ENCODE measurements at places on chromosomes 3 and 15.

GRCh38 chr15:31331389-31331788, 4.8 kb downstream of the KLF13 start:
- no peak for DNase-seq

DNA sequence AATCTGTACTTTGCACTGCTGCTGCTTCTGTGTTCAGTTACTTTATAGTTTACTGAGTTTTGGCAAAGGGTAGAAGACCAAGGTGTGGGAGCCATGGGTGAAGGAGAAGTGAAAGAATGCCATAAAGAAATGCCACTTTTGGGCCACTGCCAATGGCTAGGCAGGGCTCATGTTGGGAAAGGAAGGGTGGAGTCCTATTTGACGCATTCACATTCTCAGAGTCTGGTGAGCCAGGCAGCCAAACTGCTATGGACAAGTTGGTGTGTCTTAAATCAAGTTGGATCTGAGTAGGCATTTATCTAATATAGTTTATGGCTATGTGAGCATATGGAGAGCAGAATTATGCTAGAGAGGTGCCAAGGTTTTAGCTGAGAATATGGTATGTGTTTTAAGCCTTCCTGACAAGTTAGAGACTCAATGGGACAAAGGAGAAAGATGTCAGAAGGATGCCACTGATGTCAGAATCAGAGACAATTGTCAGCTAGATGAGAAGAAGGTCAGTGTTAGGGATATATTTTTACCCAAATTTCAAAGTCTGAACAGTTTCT, 296.1 kb downstream of the AGBL1 start:
- no peak for DNase-seq

DNA sequence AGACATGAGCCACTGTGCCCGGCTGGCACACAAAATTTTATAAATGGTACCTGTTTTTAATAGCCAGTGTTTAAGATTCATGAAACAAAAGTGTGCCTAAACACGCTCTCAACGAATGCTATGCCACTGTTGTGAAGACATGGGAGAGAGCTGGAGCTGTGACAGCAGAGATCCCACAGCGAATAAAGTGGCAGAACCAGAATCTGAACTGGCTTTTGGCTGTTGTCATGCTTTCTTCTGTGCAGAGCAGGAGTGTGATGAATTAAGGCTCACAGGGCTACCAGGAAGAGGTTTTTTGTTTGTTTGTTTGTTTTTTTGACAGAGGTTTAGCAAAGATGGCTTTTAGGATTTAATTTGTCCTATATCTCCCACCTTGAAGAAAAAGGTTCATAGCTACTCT, 14.5 kb downstream of the PTPRG start:
- no peak for DNase-seq

GRCh38 chr3:149247008-149247710, 25.5 kb upstream of the CP start:
- peak; percentile 65 for DNase-seq

GRCh38 chr3:161560008-161560637, 63.5 kb downstream of the OTOL1 start:
- DNase-seq, result peak; percentile 57

DNA sequence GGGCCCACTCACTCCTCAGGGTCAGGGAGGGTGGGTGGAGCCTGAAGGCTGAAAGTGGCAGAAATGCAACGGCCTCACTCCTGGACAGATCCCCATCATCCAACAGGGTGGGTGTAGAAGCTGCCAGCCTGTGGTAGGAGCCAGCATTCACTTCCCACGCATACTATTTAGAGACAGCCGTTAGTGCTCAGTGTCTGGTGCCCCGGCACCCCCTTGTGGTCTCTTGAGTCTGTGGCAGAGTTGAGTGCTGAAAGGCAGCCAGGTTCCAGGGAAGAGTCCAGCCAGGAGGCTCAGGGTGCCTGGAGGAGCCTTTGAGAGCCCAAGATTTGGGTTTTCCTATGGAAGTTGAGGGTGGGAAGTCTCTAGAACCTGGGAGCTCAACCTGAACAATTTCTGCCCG, 2.1 kb upstream of the GNAT1 start:
- peak; percentile 83 for DNase-seq

DNA sequence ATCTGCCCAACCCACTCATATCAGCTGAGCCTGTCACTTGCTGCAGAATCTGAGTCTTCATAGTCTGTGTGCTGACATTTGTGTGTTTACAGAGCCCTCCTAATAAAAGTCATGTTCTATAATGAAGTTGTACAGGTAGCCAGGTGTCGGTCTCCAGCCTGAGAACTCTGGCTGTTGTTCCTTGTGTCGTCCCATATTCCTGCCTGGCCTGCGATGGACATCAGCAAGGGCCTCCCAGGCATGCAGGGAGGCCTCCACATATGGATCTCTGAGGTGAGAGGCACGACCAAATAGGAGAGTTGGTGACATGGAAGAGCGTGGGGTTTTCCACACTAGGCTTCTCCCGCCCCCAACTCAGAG, 2.9 kb downstream of the VILL start:
- no peak for DNase-seq

GRCh38 chr3:142808103-142808917, 80.6 kb downstream of the PCOLCE2 start:
- DNase-seq, result peak; percentile 64

DNA sequence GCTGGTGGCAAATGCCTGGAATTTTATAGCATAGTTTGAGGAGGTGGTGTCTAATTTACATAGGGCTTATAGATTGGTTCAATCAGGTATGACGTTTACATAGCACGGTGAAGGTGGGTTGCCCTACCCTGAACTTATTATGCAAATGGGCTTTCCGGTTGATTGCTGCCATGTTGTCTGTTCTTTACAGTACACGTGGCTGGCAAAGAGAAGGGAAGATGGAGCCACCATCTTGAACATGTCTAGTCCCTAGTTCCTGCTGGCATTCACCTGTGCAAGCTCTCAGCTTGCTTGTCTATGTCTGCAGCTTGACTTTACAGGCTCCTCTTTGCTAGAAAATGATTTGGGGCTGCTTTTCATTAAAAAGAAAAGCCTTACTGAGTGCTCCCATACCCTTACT, 14.0 kb upstream of the STAC start:
- DNase-seq, result no peak

DNA sequence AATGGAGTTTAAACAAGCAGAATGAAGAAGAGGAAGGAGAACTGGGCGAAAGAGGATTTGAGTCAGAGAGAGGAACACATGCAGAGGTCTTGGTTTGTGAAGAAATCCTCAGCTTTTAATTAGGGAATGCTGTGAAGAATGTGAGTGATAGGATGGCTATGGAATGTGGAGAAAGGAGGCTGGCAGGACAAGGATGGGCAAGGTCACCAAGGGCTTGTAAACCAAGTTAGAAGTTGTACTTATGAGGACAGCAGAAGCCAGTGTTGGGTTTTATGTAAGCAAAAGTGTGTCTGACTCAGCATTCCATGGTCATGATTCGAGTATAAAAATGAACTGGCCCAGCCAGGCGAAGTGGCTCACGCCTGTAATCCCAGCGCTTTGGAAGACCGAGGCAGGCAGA, 60.0 kb upstream of the IL12A start:
- DNase-seq, result peak; percentile 99

- DNase-seq, result peak; percentile 87
Measured at GRCh38 chr3:78050276-78051065, 1010.6 kb downstream of the ROBO2 start.

- no peak for DNase-seq
Measured at GRCh38 chr3:193681631-193682030, 88.6 kb downstream of the OPA1 start.

DNA sequence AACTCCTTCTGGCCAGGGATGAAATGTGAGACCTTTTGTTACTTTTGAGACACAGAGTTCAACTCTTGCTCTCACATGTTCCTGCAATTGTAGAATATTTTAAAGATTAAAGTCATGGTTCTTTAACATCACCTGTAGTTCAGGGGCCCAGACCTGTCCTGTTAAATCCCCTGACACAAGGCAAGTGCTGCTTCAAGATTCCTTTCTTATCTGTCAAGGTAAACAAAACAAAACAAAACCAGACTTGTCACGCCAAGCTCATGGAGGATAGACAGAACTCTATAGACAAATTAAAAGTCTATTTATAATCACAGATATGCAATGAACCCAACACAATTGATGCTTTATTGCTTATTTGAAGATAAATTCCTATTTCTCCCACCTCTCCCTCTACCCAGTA, 48.6 kb upstream of the NEDD4 start:
- DNase-seq, result no peak

GRCh38 chr3:127651516-127652172, 21.1 kb upstream of the ABTB1 start:
- no peak for DNase-seq

DNA sequence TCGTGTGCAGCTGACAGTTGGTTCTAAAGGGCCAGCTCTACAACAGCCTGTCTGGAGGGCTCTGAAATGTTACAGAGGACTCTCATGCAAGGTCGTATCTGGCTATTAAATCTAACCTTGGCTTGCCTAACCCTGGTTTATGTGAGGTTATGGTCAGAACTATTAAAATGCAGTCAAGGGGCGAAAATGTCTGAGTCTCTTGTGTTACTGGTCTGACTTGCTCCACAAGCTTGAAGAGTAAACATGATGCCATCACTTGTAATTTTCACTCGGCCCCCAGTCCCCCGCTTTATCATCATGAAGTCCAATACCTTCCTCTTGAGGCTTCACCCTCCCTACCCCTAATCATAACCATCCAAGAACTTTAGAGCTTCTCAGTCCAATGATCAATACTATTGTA, 9.4 kb downstream of the ENTPD3 start:
- no peak for DNase-seq
